ENCODE measurements at places on chromosomes 11 and 22.

DNA sequence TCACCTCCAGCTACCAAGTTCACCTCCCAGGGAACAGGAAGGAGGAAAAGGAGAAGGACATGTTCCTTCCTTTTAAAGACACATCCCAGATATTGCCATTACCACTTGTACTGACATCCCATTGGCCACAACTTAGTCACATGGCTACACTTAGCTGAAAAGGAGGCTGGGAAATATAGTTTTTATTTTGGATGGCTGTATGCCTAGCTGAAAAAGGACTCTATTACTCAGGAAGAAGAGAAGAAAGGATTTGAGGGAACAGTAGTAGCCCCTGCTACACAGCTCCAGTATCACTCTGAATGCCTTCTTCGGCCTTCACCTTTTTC lies 2.1 kb upstream of the APOA5 start:
- DNase-seq = no peak

- DNase-seq = peak; percentile 71
Measured at GRCh38 chr11:118699506-118700220, 20.2 kb upstream of the TREH start.

DNA sequence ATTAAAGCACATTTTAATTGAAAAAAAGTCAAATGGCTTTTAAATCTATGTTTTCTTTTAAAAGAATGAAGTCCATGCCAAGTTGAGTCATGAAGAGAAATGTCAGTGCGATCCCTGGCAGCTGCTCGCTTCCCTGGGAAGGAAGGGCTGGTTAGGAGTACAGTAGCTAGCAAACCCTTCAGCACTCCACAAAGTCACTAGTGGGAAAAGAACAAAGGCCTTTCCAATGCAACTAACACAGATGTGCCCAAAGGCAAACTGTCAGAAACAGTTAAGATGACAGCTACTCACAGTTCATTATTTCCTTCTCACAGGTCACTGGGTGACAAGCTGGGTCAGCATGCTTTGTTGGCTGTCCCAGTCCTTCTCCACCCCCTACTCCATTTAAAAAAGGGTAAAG lies 308.7 kb downstream of the DCDC1 start:
- no peak for DNase-seq

GRCh38 chr11:63667995-63668795 lies 3.0 kb downstream of the ATL3 start:
- no peak for DNase-seq

- DNase-seq = no peak
Measured at GRCh38 chr11:117646411-117646810, 150.6 kb downstream of the DSCAML1 start.

- no peak for DNase-seq
Measured at GRCh38 chr11:65425971-65426838, 3.6 kb downstream of the NEAT1 start.

DNA sequence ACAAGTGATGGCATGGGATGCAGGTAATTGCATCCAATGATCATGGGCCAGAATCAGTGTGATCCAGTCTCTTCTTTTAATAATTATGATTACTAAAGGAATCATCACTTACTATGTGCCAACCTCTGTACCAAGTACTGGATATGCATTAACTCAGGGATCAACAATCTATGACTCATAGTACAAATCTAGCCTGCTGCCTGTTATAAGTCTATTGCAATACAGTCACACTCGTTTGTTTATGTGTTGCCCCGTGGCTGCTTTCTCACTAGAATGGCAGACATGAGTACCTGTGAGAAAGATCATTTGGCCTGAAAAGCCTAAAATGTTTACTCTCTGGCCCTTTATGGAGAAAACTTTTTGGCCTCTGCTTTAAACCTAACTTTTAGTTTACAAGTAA lies 45.0 kb downstream of the OR6Q1 start:
- DNase-seq = no peak

GRCh38 chr11:77172666-77172982 lies 44.6 kb downstream of the MYO7A start:
- no peak for DNase-seq

DNA sequence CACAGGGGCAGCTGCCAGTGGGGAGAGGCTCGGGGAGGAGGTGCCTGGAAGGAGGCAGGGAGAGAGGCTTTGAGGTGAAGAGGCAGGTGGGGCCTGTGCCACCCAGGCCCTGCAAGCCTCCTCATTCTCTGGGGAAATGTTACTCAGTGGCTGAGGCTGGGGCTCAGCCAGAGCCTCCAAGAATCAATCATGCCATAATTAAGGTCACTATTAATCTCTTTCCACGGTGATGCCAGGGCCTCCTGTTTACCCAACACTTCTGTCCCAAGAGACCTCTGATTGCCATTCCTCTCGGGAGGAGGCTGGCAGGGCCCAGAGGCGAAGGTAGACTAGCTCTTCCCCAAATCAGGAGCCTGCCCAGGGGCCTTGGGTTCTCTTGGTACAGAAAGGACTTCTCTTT lies 38.4 kb downstream of the GDPD5 start:
- DNase-seq = no peak

DNA sequence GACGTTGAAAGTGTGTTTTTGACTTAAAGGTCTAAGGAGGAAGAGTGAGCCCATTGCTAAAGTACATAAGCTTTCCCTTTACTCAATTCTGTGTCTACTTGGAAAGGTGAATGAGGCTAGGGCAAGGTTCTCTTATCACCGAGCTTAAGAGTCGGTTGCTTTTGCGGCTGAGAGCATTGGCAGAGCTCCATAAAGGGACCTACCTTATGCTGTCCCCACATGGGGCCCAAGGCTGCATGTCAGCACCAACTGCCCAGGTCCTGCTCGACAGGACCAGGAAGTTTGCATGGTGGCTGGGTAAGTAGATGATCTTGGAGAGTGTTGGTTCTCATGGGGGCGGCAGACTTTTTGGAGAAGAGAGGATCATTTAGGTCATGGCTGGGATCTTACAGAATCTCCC lies 91.2 kb downstream of the ZBTB16 start:
- no peak for DNase-seq

GRCh38 chr11:59180168-59180776 lies 8.3 kb downstream of the DTX4 start:
- no peak for DNase-seq

- no peak for DNase-seq
Measured at GRCh38 chr11:130462101-130462885, 13.8 kb downstream of the ADAMTS15 start.

- DNase-seq = no peak
Measured at GRCh38 chr22:30655532-30655931, 12.1 kb downstream of the DUSP18 start.

DNA sequence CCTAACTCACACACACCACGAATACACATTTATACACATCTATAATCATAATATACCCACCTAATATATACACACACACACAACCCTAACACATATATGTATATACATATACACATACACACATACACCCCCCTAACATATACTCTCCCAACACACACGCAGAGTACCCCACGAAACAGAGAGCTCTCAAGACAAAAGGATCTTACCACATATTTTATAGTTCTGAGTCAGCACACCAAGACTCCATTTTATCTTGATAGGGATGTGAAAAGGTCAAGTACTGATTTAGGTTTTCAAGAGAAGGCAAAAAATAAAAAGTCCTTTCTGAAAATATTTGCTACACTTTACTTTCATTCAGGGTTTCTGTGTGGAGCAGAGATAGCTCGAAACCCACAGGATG lies 1207.2 kb downstream of the LRRC4C start:
- DNase-seq = no peak

- no peak for DNase-seq
Measured at GRCh38 chr11:69373251-69373635, 79.3 kb downstream of the MYEOV start.

All from T follicular helper cell (primary cell).